GM18507 (cell line): ENCODE measurements at places on chromosomes 2 and 18.

- no peak for DNase-seq
Measured at GRCh38 chr2:169039702-169040101, 8.6 kb upstream of the ABCB11 start.

DNA sequence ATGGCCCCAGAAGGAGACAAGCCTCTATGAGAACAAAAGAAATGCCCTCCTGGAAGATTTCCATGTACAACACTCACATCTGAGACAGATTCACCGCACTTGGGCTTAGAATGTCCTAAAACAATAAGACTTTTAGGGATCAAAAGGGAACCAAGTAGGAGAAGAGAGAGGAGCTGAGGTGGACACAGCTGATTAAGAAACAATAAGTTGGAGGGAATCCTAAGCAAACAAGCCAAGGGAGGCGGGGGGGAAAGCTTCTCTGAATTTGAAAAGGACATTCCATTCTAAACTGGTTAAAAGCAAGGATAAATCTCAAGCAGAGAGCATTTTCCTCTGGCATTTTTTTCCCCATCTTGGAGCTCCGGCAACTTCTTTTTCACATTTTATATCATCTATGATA is 9.9 kb downstream of the ACVR1 start:
- no peak for DNase-seq

- DNase-seq, result no peak
Measured at GRCh38 chr2:112760149-112760548, 4.3 kb downstream of the CKAP2L start.

DNA sequence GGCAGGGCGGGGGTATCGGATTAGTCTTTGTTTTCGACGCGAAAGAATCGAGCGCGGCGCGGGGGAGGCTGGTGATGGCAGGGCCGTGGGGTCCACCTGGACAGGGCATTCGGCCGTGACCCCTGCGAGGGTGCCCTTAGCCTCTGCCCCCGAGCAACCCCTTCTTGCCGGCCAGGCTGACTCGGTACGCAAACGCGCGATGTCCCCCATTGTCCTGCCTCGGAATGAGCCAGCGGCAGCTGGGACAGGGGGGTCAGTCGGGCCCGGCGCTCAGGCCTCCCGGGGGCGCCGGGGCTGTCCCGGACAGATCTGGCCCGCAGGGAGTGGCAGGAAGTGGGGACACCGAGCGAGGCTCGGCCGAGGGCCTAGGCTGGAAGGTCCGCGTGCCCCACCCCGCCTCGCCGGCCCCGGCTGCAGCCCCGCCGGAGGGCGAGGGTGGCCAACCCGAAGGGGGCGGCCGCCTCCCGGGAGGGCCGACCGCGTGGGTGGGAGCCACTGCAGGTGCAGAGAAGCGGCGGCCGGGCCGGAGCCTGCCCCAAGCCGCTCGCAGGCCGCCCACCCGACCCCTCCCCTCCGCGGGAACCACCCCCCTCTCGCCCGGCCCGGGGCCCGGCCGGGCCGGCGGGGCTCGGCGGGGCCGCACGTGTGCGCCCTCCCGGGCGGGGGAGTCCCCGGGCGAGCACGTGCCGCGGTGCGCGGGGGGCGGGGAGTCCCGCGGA is at the start of gene TET3:
Gene TET3 (plus strand): TSS at position 708 of the 719 bp plus-strand sequence. CDS start 1,494 bp downstream, outside the sequence.
- DNase-seq, result peak; percentile 48

DNA sequence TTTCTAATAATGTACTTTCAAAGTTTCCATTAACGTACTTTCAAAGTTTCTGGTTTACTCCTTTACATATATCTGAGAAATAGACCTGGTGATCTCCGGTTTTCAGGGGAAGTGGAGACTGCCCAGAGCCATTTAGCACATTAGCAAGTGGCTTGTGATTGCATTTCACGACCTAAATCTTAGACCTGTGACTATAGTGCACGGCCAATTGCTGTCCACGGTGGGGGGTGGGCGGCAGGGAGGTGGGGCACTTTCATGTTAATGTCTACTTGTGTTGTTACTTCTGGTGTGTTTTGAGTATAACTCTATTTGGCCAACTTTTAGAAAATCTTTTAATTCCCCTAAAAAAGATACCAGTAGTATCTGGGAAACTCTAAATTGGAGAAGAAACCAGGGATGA is 11.3 kb downstream of the GATA6 start:
- no peak for DNase-seq

DNA sequence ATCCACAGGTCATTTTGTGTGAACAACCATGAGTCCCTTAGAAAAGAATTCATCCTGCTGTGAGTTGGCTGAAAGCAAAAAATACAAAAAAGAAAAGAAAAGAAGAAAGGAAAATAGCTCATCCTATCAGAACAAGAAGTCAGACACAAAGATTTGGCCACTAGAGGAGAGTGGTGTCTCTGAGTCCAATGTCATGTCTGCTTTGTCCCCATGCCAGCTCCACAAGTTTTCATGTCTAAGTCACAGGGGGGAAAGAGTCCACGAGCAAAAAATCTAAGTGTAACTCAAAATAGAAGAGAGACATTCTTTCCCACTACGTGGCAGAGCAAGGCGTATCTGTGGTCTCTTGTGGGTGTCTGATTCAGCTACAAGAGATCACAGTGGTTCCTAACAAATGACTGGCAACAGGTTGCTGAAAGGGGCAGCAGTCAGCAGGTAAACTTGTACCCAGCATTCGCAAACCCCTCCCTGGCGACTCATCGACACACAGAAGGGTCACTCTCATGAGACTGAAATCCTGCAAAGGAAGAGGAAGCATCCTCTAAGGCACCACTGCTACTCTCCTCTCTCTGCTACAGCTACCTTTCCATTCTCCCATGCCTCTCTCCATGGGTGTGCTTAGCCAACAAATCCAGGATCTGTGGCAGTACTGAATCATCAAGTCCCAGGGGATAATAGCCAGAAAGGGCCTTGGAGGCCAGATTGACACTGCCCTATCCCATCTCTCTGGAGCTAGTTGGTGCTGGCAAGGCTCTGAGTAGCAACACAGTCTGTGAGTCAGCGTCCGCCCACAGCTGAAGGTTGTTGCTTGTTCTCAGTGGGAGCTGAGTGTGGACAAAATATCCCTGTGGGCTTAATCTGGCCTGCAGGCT is 123.0 kb upstream of the SLC39A10 start:
- DNase-seq, result no peak
